Activated T-helper 17 cell treated with anti-CD3 and anti-CD28 coated beads, Interleukin-2, amount 50 U/mL, for 72 hours (primary cell): ENCODE measurements at places on chromosomes 3 and 15.
A peak's percentile ranks its signal among the peaks of the same experiment; 100 is the strongest.

DNA sequence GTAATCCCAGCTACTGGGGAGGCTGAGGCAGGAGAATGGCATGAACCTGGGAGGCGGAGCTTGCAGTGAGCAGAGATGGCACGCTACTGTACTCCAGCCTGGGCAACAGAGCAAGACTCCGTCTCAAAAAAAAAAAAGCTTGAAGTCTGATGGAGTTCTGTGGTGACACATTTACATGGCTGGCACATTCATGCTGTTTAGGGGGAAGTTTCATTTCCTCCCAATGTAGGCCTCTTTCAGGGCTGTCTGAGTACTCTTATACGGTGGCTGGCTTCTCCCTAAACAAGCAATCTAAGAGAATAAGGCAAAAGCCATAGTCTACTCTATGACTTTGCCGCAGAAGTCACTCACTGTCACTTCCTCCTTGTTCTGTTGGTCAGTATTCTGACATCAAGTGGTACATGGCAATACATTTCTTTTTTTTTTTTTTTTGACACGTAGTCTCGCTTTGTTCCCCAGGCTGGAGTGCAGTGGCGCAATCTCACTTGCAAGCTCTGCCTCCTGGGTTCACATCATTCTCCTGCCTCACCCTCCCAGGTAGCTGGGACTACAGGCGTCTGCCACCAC lies 41.2 kb downstream of the OIP5 start:
- ATAC-seq: no peak

DNA sequence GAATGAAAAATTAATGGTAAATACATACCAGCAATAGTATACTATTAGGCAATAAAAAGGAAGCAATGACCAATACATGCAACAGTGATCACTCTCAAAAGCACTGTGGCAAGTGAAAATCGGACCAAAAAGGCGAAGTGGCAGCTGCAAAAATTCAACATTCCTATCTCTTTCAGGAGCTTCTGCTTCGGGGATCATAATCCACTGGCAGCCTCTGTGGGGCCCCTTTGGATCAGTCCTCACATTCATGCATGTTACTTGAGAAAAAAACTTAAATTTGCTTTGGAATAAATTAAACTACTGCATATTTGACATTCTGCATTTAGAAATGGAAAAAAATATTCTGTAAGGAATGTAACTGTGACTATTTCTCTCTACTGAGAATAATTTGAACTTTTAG lies 425.6 kb downstream of the NR2F2 start:
- no peak for ATAC-seq

DNA sequence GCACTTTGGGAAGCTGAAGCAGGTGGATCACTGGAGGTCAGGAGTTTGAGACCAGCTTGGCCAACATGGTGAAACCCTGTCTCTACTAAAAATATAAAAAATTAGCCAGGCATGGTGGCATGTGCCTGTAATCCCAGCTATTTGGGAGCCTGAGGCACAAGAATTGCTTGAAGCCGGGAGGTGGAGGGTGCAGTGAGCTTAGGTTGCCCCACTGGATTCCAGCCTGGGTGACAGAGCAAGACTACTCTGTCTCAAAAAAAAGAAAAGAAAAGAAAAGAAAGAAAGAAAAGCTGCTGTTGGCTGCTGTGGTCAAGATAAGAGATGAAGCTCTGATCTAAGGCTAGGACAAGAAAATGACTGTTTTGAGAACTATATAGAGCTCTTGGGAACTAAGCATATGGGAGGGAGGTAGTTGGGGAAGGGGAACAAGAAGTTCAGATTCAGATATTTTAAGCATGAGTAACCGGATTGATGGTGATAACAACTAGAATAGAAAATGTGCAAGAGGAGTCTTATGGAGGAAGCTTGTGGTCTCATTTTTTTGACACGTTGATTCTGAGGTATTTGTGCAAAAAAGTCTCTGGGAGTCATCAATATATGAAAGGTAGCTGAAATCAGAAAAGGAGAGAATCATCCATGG lies 25.7 kb downstream of the DNAH12 start:
- ATAC-seq: no peak

- ATAC-seq: no peak
These were observed 84.9 kb upstream of the SPATA12 start for GRCh38 chr3:56975567-56975966.

DNA sequence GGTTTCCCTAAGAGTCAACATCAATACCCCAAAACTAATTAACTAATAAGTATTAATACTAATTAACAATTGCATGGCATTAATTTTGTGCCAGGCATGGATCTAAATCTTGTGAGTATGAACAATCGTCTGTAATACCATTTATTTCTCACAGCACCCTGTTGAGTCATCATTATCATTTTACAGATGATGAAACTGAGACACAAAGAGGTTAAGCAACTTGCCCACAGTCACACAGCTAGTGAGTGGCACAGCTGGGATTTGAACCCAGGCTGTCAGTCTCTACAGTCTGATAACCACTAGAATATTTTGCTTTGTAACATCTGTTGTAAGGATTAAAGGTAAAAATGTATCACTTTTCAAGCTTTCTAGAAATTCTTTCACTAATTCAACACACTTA lies 423.4 kb upstream of the WNT5A start:
- no peak for ATAC-seq

- no peak for ATAC-seq
These were observed 101.5 kb downstream of the RBPMS2 start for GRCh38 chr15:64673866-64674265.

DNA sequence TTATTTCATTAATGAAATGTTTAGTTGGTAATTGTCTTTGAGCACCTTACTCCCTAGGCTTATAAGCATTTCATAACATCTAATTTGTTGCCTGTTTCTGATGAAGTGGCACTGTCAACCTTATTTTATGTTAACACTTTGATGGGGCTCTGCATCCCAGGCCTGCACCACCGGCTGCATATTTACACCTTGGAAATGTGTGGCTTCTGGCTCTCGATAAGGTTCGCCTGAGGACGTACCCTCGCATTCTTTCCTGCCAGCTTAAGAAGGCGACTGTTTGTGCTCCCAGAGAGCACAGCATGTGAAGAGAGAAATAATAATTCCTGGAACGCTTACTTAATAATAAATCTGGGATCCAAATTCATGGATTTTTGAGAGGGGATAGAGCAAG lies 763.3 kb upstream of the CFAP20DC start:
- no peak for ATAC-seq

DNA sequence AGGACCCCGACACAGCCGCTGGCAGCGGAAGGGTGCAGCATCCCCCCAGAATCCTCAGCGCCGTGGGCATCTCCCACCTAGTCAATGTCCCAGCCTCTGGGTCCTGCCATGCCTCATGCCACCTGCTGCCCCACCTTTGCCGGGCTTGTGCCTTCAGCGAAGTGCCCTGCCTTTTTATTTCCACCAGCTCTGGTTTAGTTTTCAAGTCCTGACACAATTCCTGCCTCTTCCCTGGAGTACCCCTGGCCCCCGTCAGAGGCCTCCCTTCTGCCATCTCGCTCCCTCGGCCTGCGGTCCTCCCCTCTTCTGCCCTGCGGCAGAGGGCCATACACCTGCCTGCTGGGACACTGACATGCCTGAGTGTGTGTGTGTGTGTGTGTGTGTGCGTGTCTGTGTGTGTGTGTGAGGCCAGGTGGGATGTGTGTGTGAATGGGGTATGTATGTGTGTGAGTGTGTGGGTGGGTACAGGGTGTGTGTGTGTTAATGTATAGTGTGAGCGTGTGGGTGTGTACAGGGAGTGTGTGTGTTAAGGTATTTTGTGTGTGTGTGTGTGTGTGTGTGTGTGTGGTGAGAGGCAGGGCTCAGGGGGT lies 129.9 kb downstream of the SMAD6 start:
- no peak for ATAC-seq

GRCh38 chr3:30691944-30692343 lies 85.5 kb downstream of the TGFBR2 start:
- no peak for ATAC-seq

DNA sequence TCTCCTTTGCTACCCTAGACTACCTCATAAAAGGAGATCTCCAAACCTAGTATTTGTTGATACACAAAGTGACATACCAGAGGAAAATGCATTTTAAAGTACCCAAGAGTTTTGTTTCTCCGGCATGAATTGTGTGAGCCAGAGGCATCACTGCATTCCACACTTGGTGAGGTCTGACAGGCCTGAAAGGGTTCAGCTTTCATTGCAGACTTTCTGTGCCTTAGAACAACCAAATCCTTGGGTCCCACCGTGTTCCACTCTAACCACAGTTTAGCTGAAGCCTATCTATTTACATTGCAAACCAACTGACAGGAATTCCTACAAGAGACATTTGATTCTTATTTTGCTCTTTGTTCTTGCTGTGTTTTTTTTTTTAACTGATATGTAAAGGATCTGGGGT lies 21.0 kb upstream of the EID1 start:
- ATAC-seq: no peak

DNA sequence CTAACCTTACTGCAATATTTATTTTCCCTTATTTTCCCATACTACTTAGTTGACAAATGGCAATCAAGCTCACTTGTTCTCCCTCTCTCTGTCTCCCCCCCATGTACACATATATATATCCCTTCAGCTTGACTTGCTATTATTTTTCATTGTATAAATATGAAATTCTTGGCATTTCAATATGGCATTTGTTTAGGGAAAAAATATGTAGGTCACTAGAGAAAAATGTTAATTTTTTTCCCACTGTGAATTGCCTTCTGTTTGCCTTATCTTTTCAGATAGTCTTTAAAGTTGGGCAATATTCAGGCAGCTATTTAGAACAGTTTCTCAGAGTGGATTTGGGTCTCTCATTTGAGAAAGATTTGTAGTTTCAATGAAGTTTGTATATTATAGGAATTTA lies 62.8 kb upstream of the UTS2B start:
- ATAC-seq: no peak

GRCh38 chr3:152202976-152203626 lies 65.6 kb upstream of the MBNL1 start:
- ATAC-seq: peak; percentile 39

DNA sequence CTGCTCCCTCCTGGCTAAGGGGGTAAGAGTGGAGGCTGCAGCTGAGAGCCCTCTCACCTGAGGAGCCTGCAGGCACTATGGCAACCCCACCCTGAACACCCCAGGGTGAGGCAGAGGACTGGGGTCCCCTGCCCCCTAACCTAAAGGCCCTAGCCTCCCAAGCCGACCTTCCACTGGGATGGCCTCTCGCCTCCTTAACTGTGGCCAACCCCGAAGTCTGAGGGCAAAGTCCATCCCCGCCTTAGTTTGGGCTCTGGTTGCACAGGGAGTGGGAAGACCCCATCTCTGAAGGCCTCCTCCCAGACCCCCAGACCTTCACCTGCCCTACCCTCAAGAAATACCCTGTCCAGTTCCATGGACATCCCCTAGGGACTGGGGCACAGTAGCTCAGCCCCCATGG lies 100.6 kb upstream of the PRR23E start:
- no peak for ATAC-seq

DNA sequence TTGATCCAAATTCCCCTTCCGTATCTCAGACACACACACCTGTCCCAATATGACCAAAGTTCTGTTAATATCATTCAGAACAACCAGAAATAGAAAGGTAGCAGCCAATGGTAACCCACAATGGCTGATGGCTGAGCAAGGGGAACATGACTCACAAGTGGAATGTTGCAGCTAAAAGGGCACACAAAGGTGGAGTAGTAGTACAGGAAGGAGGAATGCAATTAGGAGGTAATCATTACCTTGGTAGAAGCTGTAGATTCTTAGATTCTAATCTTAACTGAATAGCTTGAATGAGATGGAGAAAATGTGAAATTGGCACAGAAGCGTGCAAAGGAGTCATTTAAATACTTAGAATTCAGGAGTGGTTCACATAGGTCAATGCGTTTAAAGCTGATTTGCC lies 347.9 kb downstream of the NR2F2 start:
- no peak for ATAC-seq

DNA sequence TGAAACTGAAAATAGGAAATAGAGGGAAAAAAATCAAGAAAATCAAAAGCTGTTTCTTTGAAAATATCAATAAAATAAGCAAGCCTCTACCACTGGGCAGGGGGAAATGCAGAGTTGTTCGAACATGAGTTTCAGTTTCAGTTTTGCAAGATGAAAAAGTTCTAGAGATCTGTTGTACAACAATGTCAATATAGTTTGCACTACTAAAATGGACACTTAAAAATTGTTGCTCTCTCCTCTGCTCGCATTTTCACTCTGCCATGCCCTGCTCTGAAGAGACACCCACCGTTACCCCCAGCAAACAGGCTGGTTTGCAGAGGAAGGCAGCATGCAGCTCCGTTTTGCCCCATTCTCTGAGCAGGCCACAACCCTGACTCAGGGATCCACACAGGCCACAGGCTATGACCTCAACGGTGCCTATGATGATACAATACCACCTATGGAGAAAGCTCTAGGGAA lies 64.5 kb downstream of the ZNF148 start:
- peak; percentile 99 for ATAC-seq

DNA sequence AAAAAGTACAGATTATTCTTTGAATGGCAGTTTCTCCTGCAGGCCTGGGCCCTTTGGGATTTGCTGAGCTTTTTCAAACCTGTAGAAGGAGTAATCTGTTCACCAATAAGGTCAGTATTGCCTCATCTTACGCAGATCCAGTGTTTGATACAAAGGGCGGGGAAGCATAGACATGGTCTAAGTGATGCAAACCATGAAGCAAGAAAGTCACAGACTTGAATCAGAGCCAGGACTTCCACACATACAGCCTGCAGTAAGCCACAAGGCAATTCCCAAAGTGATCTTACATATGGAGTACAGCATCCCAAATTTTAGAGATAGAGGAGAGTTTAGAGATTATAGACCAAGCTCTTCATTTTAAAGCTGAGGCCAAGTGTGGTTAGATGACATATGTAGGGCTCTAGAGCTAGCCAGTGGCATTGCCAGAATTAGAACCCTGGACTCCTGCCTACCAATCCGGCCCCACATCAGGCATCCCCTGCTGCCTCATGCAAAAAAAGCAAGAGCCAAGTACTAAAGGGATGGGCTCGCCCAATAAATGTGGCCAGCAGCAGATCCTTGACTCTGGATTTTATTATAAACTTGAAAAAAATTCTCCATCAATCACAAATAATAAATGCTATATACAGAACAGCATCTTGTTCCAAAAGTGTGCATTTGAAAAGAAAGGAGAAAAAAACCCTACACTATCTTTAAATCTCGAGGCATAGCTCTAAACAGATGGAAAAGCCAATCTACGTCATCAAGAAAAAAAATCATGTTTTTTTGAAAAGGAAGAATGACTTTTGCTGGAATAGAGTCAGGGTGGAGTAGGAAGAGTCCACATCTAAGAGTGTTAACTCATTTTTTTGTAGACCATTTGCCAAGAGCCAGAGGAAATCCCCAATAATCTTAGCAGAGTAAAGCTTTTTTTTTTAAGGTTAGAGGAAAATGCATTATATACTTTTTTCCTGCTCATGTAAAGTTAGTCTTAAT lies 24.0 kb downstream of the ABI3BP start:
- no peak for ATAC-seq
